NCI-H187 treated with DMSO at 0.1 percent for 48 hours (cell line): ENCODE measurements at places on chromosomes 5 and 9.

DNA sequence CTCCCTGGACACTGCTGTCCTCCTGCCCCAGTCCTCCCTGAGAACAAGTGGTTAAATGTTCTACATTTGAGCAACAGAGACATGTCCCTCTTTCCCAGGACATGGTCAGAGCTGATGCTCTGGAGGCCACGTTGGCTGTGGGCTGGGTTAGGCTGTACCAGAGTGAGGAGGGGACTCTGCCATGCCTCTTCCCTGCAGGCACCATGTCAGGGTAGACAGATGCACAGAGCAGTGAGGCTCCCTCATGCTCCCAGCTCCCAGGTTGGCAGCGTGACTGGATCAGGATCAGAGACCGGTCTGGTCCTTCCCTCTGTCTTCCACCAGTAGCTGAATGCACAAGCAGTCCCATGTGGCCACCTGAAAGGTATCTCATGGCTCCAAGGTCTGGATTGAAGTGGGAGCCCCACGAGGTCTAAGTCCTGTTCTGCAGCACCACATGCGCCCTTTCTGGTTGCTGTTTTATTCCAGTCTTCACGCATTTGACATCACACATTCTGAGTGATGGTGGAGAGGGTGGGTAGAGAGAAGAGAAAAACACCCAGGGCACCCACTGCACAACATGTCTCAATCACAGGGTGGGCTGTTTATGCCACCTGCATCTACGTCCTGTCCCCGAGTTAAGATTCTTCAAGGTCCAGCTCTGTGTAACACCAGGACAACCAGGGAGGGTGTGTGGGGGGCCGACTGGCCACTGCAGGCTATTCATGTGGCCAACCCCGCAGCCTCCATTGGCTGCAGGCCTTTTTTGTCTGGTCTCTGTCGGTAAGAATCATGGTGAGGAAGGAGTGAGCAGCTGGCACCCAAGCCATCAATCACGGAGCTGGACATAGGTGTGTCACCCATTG is 204.9 kb downstream of the FANCC start:
- no peak for DNase-seq

DNA sequence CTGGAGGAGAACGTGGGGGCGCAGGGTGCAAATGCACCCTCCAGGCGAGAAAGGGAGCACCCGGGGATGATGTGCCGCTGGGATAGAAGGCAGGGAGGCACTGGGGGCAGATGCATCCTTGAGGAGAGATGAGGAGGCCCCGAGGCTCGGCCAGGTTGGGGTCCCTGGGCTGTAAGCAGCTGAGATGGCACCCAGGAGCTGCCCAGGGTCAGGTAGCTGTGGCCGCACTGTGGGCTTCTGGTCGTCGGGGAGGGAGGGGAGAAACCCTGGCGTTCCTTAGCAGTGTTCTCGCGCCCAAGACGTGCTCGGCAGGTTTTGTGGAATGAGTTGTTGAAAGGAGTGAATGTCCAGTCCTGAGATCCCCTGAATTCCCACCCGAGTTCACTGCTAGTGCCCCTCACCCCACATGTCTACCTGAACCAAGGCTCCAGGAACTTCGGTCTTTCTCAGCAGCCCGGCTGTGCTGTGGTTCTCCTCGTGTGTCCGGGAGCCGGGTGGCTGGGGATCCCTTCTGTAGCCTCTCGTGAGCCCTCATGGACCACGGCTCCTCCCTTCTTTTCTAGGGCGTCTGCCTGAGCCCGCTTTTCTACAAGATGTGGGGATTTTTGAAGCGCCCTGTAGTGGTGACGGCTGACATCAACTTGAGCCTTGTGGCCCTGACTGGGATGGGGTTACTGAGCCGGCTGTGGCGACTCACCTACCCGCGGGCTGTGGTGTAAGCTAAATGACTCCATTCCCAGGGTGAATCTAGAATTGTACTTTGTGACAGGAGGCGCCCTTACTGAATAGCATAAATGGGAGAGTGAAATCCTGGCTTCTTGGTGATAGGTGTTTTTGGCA is 1.1 kb downstream of the POMT1 start:
- DNase-seq = no peak

DNA sequence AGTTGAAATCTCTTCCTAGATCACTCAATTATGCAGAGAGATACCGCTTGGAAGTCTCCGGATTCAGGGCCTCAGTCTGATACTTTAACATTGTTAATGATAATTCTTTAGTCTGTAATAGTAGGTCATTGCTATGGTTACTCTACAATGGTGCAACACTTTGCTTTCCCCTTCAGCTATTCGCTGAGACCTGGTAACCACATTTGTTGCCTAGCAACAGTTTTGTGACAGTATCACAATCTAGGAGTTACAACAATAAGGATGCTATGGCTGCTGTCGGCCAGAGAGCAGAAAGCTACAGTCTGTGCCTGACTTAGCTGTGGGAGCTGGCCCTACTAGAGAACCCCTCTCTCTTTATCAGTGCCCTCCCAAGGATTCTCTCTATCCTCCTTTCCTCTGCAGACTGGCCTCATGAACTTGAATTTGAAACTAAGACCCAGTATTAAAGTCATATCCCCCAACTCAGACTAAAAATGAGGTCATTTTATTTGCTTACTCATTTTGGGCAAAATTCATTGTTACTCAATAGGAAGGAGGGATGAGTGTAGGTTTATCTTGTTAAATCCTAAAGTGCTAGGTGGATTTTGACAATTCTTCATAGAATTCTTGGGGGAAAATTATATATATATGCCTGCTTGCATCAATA is 39.3 kb downstream of the NR2F1 start:
- no peak for DNase-seq

DNA sequence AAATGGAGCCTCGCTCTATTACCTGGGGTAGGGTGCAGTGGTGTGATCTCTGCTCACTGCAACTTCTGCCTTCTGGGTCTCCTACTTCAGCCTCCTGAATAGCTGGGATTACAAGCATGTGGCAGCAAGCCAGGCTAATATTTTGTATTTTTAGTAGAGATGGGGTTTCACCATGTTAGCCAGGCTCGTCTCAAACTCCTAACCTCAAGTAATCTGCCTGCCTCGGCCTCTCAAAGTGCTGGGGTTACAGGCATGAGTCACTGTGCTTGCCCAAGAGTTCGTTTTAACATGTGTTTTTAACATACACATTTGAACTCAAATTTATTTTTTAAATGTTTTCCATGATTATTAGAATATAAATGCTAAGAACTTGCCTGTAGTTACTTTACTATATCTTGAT is 34.2 kb downstream of the MARCHF6 start:
- no peak for DNase-seq

GRCh38 chr5:58902765-58903164 is 319.9 kb downstream of the RAB3C start:
- DNase-seq = no peak

DNA sequence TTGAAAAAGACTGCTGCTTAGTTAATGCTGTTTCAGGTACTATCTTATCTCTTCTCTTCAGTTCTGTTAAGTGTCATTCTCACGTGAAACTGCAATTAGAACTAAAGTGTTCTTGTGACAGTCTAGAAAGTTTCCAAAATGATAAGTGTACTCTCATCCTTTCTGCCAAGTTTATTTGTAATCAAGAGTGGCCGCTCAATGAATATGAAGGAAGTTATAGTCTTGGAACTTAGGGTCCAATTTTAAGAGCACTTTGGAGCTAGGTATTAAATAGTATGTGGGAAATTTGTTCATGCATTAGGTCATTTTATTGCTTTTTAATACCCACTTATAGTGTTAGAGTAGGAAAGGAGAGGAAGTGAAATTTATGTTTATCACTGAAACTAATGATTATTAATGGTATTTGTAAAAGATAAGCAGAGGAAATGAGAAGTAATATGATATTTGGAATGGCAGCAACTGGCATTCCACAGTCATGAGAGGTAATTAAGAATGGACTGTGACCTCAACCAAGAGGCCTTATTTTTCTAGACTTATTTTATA is 20.4 kb downstream of the XRCC4 start:
- DNase-seq = no peak

DNA sequence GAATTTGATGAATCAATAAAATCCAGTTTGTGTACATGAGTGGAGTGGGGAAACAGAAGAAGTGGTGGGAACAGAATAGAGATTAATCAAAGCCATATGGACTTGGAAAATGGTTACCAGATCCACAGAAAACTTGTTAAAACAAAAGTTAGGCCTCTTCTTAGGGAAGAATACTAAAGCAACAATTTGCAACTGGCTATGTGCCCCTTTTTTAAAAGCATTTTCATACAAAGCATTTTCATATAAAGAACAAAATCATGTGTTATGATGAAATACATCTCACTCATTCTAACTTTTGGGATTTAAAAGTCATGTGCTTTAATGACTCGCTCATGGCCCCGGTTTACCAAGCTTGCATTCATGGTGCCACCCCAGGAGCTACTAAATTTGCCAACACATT is 276.9 kb downstream of the EFNA5 start:
- DNase-seq = no peak

DNA sequence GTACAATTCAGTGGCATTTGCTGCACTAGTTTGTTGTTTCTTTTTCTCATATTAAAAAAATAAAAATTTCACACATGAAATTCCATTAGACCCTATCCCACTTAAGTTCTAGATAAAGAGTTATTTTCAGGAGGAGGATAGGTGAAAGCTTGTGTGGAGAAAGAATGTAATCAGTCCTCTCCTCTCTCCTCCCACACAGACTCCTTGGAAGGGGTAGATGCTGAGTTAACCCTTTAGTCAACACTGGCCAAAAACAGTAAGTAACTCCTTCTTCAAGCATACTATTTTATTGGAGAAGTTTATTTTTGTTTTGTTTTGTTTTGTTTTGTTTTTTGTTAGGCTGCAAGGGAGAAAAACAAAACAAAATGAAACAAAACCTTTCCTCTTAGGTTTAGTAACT is 30.6 kb upstream of the LMNB1 start:
- no peak for DNase-seq

DNA sequence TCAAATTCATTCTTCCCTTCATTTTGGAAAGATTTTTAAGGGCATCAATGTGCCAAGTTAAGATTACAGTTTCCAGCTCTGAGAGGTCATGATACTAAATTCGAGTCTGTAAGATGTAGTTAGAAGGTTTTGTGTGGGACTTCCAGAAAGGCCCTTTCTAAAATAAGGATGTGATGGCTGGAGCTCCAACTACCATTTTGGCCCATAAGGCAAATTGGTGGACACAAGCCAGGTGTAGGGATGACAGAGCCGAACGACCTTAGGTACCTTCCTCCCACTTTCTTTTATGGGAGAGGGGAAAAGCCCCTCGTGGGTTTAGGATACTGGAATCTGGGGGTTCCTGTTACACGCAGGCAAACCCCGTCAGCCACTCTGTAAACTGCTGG is 54.3 kb upstream of the PTPDC1 start:
- DNase-seq = no peak

- no peak for DNase-seq
These were observed 93.6 kb downstream of the NR3C1 start for GRCh38 chr5:143309661-143310431.

- DNase-seq = no peak
These were observed 1.1 kb upstream of the NTRK2 start for GRCh38 chr9:84668196-84669012.

DNA sequence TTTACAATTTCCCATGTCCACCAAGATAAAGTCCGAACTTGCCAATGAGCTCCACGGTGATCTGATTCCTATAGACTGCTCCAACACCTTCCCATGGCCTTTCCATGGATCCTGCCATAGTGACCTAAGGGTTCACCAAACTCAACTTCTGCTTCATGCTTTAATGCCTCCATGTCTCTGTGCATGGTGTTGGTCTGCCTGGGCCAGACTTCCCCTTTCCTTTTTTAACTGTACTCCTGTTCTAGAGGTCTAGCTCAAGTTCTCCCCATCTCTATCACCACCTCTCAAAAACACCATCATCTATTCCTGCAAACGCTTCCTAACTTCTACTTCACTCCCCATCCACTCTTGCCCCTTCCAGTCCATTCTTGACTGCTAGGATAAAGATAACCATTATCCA is 14.8 kb upstream of the SMARCA2 start:
- no peak for DNase-seq

DNA sequence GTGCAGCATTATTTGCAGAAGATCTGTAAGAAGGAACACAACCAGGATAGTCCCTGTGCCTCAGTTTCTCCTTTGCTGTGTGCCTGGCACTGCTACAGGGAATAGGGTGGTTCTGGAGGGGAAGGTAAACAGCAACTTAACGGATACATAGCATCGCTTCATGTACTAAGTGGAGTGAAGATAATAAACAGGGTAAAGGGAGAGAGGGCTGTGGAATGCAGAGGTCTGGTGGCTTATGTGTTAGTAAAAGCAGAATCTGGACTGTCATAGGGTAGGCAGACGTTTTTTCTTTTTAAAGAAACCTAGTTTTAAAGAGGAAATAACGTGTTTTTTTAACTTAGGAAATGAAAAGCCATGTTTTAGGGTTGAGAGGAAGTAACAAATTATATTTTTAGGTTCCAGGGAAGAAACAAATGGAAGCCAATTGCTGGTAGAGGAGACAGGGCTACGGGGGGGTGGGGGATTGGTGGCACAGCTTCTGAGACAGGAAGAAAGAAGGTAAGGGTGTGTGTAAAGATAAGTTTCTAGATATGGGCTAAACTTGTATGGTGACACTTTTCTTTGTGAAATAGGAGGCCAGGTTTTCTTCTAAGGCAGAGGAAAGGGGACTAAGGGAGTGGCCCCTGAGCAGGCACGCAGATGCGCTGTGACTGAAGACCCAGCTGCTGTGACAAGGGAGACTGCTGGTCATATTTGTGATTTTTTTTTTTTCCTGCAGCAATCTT is 1.3 kb downstream of the GNG10 start:
- DNase-seq = no peak

DNA sequence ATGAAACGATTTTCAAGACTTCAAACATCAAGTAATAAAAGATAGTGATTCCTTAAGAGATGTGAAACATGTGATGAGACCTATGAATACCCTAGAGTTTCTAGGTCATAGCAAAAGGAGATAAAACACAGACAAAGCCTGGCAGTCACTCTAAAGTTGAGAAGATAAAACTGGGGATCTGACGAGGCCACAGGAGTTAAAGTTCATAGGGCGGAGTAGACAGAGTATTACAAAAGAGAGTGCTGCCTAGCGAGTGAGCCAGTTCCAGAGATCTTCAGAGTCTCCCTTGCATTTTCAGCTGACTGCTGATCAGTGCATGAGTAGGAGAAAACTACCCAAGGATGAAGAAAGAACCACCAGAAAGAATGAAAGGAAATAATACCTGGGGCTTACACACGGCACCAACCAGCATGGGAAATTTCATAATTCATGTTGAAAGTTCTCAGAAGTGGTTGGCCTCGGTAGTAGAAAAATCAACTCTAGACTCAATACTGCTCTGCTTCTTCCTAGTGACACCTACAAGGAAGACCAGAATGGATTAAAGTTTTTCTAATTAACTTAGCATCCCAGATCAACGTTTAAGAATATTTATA is 30.4 kb downstream of the FBXO4 start:
- no peak for DNase-seq

- DNase-seq = no peak
These were observed 222.2 kb downstream of the NDUFS4 start for GRCh38 chr5:53782620-53783019.

GRCh38 chr5:77129391-77129990 is 42.4 kb upstream of the ZBED3 start:
- DNase-seq = no peak

DNA sequence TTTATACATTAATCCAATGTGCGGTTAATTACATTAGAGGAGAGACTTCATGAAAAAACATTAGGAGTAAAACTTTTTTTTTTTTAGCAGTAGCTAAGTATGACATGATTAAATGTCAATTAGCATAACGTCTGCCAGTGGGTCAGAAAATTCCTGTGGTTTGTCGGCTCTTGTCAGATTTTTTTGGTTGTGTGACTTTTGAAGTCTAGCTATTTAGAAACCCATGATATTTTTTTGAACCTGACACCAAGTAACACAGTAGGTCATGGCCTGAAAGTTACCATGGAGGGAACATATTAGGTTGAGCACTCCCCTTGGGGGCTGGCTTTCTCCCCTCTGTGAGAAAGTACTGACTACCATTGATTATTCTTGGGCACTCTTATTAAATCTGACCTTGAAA is 84.8 kb upstream of the ALDH1A1 start:
- DNase-seq = no peak
